Anterior cingulate cortex (tissue), 58 donors: ENCODE measurements at places on chromosomes 7 and 10.
A peak's percentile ranks its signal among the peaks of the same experiment; 100 is the strongest.

GRCh38 chr7:105097619-105098018 lies 83.6 kb downstream of the KMT2E start:
- no peak for DNase-seq

GRCh38 chr7:50851451-50851850 lies 68.8 kb upstream of the GRB10 start:
- no peak for DNase-seq

- no peak for DNase-seq
Observed at GRCh38 chr7:91239171-91239604, 25.0 kb upstream of the FZD1 start.

GRCh38 chr7:7181519-7182155 lies 707 bp upstream of the C1GALT1 start:
- DNase-seq, result peak; percentile 8

DNA sequence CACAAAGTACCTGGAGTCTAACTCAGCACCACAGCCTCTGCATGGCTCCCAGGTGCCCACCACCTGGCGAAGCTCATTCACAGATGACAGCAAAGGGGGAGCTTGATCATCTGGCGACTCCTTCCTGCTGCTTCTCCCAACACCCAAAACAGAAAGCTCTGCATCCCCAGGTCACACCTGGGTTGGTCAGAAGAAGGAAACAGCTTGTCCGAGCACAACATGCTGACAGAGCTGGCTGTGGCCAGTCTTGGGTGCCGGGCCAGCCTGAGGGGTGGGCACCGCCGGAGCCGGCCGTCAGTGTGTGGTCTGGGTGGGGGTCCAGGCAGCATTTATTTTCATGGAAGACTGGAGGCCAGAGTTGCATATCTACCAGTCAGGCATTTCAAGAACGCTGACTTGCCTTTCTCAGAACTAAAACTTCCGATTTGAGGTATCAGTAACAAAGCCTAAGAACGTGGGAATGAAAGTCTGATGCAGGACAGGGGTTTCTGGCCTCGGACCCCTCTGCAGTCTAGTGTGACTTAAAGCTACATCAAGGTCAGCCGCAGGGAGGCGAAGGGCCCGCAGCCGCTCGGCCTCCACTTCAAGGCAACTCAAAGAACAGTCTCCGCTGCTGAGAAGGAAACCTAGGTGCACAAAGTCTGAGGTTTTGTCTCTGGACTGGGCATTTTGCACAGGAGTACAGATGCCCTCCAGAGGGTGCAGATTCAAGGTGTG lies 109.6 kb downstream of the CYTH3 start:
- DNase-seq, result no peak

DNA sequence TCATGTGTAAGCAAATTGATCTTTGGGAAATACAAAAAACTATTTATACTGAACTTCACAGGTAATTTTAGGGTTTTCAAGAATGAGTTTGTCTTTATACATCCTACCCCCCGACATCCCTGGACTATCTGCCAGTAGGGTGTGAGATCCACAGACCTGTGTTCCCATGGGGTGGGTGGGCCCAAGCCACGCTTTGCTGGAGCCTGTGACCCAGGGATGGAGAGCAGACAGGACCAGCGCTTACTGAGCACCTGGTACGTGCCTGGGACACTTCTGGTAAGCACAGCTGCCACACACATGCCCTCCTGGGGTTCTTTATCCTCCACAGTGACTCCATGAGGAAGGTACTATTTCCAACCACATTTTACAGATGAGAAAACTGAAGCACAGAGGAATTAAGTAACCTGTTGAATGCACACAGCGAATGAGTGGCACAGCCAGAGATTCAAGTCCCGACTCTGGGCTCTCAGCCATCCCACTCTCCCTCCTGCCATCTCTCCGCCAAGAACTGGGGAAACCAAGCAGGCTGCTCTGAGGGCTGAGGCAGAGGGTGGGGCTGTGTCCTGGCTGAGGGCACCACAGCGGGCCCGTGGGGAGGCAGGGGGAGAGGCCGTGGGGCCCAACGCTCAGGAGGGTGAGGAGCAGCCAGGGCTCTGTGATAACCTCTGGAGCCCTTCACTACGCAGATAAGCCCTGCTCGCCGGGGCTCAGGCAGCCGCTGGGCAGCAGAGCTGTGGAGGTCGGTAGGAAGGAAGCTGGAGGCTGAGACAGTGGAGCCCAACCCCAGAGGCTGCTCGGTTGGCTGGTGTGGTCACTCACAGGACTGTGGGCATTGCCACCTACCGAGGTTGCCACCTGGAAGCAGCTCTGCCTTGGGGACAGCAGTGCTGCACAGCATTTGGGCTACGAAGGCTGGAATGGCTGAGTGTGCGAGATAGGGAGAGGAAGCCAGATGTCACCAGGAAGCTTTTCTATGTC lies 124.2 kb downstream of the ARHGAP22 start:
- no peak for DNase-seq

- DNase-seq, result no peak
Observed at GRCh38 chr7:3153118-3153517, 109.5 kb upstream of the CARD11 start.

DNA sequence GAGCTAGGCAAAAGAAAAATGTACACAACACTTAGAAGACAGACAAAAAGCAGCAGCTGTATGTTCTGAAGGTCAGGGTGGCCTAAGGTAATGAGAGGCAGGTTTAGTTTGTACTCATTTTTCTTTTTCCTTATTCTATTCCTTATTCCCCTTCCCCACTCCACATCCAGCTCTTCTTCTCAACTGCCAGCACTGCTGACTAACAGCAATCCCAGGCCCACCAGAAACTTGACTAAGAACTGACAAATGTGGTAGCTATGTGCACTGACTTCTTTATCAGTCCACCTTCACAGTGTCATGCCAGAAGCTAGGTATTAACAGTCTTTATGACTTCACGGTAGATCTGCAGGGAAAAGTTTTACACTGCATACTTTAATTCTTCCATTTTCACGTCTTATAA lies 6.1 kb downstream of the COPG2 start:
- DNase-seq, result no peak

DNA sequence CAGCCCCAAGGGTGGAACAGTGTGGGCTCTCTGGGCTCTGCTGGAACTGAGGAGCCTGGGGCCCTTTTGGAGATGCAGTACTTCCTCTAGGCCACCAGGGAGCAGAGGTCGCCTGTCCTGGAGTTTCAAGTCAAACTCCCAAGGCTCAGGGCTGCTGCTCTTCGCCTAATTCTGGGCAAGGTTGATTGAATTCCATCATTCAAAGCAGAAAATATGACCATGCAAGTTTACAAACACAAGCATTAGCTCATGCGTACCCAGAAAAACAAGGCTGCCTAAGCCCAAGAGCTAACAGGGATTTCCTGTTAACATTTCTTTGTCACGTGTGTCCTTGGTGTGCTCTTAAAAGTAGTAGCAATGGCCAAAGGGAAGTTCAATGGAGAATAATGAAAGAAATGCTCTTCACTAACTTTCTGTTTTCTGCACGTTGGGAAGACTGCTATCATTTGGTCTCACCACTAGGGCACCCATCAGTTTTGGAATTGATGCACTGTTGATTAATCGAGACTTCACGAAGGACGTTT lies 20.1 kb downstream of the LDB3 start:
- peak; percentile 20 for DNase-seq

GRCh38 chr10:88707429-88708155 lies 1.5 kb downstream of the LIPK start:
- DNase-seq, result no peak

- peak; percentile 76 for DNase-seq
Observed at GRCh38 chr10:71773221-71773971, at the start of gene VSIR. TSS of gene VSIR (minus strand) at chr10:71773520. CDS start at chr10:71773439, 81 bp downstream.

GRCh38 chr7:44712012-44712411 lies 36.6 kb upstream of the ZMIZ2 start:
- no peak for DNase-seq

GRCh38 chr10:129621062-129621461 lies 154.0 kb downstream of the MGMT start:
- DNase-seq, result no peak

DNA sequence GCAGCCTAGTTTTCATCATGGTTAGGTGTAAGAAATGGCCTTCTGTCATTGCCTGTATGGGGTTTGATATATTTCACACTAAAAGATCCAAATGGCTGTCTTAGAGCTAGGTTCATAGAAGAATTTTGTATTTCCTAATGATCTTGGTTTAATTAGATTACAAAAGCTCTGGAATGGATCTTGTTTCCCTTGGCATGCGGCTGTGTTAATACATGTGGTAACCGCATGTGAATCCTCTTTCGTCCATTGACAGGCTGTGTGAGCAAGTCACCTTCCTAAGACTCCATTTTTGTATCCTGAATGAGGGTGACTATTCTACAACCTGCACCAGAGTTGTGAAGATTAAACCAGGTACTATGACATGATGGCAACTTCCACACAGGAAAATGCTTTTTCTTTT lies 12.4 kb upstream of the FZD1 start:
- DNase-seq, result no peak

- DNase-seq, result no peak
Observed at GRCh38 chr7:65448816-65449504, 75.3 kb downstream of the ZNF92 start.

GRCh38 chr7:93860261-93860660 lies 30.3 kb downstream of the TFPI2 start:
- no peak for DNase-seq

- DNase-seq, result no peak
Observed at GRCh38 chr10:102605712-102606111, 38.6 kb upstream of the TRIM8 start.

DNA sequence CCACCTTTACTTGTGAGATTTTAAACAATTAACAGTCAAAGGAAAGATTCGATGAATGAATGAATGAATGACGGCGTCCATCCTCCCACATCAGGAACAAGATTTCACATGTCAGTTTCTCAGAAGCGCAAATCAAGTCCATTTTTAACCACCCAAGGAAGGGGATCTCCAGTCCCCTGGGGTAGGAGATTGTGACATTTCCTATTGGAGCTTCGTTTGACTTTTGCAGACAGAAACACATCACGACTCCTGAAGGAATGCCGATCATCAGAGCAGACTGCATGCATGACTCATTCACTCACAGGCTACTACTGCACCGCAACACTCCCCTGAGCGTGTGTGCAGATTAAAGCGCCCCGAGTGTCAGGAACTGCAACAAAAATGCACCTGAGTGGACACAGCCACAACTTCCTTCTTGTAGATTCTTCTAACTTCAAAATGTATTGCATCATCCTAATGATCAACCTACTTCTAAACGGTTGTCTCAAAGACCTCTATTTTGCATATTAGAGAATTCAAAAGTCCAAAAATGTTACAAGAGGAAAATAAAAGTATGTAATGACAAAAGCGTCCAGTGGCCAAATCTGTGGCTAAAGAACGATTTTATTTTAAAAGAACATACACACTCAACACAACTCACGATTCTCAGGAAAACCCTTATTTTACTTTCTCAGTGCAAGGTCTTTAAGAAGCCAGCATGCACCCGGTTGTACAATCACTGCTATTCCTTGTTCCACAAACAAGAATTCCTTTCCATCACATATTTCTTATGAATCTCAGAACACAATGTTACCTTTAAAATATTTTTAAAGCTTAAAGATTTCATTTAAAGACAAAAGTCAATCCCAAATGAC lies 172.6 kb downstream of the FAM107B start:
- DNase-seq, result no peak

DNA sequence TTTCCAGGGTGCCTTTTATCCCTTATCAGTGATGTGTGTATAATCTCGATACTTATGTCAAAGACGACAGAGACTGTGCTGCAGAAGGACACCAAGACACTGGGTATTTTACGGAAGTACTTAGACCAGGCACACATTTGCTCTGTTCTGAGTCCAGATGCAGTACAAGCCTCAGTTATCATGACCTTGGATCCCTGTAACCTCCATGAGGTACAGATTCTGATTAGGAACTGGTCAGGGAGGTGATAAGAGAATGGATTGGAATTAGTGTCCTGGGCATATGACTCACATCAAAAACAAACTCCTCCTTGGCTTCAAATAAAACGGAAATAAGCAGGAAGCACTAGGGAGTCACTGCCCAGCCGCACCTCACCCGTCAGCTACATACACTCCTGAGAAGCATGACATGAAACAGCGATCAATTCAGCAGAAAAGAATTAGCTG lies 146.5 kb downstream of the SFMBT2 start:
- DNase-seq, result no peak

DNA sequence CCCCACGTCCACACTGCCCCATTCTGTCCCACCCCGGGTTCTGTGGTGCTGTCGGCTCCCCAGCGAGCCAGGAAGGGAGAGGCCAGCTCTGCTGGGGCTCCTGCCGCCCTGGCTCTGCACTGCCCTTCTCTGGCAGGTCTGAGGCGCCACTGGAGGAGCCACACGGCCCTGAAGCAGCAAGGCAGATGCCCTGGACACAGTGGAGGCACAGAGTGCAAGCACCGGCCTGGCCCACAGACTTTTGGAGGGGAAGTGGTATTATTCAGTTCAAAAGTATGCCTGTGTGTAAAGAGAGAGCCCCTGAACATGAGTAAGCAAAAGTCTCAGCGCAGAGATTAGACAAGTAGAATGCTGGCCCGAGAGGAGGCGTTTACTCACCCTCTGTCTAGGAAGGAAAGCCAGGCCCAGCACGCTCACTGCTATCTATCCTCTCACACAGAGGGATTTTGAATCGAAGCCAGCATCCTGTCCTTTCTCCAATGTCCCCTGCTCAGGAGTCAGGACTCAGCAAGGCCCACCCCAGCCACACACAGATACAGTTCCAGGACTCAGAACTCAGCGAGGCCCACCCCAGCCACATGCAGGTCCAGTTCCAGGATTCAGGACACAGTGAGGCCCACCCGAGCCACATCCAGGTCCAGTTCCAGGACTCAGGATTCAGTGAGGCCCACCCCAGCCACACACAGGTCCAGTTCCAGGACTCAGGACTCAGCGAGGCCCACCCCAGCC lies 115.0 kb downstream of the EGFR start:
- no peak for DNase-seq

- no peak for DNase-seq
Observed at GRCh38 chr10:67912331-67912946, 28.0 kb downstream of the SIRT1 start.

GRCh38 chr10:96082153-96082552 lies 38.8 kb downstream of the CCNJ start:
- DNase-seq, result no peak

DNA sequence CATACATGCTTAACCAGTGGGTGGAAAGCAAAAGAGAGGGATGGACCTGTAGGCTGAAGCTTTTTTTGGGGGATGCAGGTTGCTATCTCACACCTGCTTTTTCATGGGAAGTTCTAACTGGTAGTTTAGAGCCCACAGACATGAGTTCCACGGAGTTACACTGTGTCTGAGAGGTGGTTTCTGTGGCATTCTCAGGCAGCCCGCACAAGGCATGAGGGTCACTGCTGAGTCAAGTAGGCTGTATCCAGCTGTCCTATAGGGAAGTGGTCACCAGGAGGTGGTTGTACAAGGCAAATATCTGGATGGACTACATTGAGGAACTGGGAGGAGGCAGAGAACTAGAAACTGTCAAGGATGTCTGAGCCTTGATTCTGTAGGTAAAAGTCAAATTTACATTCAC lies 351.0 kb upstream of the POM121L12 start:
- DNase-seq, result no peak

DNA sequence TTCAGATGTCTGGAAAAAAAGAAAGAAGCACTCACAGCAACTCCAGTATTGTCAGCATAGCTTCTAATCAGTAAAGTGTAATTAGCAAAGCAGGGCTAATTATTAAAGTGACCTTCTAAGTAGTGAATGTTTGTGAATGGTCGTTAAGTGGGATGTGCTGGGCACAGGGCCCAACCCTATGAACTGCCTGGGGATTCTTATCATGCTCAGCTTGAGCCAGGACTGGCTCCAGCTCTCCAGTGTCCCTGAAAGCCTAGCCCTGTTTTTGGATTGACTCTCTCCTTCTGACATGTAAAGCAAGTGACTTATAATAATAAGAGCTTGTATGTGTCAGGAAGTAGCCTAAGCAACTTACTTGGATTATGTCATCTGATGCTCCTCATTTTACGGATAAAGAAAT lies 9.5 kb upstream of the TBX20 start:
- no peak for DNase-seq

- no peak for DNase-seq
Observed at GRCh38 chr10:47260505-47261111, 39.4 kb upstream of the GDF10 start.
